T47D (cell line): ENCODE measurements at places on chromosomes 5 and 9.

DNA sequence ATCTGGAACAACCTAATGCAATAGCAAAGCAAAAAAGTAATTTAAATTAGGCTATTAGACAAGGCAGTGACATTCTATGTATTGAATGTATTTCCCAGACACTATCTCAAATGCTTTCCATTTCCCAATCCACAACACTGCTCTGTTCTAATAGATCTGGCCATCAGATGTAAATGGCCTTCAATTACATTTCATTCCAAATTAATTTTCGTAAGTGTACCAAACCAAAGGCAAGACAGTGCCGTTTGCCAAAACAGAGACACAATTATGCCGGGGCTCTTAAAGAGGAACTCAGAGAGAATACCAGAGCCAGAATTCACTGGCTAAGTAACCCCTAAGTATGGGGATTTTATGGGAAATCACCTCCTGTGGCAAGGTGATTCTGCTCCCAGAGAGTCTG is 63.1 kb downstream of the GNAQ start:
- DNase-seq, result no peak

DNA sequence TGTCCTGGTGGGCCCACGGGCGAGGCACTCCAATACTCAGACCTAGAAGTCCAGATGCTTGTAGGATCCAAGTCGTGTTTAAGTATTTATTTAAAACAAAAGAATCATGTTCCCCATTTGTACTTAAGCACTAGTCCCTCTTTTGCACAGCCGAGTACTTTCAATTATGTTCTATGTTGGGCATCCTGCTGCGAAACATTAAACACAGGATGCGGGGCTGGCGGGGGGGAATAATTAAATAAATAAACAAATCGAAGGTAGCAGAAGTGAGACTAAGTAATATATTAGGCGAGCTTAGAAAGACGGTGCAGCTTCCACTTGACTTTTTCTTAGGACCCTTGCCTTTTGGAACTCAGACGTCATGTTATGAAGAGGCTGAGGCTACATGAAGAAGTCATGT is 1129.2 kb upstream of the ACO1 start:
- no peak for DNase-seq

DNA sequence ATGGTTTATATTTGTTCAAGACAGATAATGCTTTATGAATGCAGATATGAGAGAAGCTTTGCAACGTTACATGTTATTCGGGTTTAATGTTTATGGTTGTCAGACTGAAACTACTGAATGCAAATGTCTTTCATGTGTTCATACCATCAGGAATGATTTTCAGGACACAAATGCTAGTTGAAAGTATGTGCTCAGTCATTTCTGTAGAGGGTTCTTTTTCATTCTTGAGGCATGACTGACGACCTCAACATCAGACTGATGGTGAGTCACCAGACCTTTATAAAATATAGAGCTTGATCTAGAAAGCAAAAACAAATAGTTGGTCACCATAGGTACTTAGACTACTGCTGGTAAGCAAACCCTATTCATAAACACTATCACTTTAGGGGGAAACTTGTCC is 287.3 kb upstream of the NUDT12 start:
- DNase-seq, result no peak

- no peak for DNase-seq
These were observed 41.6 kb upstream of the SLC36A2 start for GRCh38 chr5:151388960-151389359.

DNA sequence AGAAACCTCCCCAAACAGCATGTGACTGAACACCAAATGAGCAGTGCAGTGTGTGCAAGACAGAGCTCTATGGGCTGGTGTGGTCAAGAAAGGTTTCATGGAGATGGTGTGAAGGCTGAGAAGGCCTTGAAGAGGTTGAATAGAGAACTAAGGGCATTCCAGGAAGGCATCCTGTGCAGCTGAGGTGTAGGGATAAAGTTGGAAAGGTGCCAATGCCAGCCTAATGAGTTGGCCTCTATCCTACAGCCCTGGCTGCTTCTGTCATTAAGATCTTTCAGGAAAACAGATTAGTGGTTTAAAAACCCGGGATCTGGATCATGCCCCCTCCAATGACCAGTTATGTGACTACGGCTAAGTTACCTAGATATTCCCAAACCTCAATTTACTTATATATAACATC is 4.0 kb downstream of the HDAC3 start:
- DNase-seq, result no peak

- no peak for DNase-seq
These were observed 1.1 kb downstream of the SPEF2 start for GRCh38 chr5:35618781-35619180.

DNA sequence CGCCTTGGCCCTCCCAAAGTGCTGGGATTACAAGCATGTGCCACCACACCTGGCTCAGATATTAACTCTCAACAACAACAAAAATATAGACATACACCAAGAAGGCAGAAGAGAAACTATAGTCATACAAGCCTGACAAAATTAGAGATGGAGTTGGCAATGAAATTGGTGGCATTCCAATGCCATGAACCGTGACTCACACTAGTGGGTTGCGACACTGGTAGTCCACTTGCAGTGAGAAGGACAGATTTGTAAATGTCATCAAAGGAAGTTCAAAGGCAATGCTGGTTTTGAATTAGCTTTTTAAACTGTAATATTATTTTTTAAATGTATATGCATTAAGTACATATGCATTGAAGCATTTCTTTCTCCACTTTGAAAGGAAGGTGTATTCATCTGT is 8.5 kb upstream of the DNAJC25 start:
- peak; percentile 54 for DNase-seq

- DNase-seq, result no peak
These were observed 7.6 kb downstream of the TRIM7 start for GRCh38 chr5:181197326-181197951.

DNA sequence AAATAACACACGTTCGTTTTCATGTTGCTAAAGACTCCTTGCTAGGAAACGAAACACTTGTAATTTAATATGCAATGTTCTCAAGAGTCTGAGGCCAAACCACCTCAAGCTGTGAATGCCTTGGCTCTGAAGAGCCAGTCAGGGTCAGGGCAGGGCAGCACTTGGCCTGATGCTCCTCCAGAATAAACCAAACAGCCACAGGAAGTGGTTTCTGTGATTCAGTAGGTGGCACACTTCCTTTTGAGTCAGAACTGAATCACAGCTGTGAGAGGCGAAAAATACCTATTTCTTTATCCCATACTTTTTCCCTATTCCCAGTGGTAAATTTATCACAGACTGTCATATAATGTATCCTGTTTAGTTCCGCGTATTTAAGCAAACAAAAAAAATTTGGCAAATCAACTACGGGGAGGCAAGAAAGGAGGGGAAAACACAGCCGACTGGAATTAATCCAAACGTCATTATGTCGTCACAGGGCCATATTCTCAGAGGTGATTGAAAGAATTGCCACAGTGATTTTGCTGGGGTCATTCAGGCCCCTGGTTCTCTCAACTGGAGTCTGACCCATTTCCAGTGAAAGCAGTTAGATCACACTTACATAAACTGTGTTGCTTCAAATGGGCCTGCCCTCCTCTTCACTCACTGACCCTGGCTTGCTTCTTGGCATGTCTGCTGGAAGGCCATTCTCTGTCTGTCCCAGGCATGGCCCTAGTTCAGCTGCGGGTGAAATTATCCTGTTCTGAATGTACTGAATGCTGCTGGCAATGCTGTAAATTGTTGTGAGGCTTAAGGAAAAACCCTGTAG is 71.2 kb downstream of the ARRDC3 start:
- no peak for DNase-seq

DNA sequence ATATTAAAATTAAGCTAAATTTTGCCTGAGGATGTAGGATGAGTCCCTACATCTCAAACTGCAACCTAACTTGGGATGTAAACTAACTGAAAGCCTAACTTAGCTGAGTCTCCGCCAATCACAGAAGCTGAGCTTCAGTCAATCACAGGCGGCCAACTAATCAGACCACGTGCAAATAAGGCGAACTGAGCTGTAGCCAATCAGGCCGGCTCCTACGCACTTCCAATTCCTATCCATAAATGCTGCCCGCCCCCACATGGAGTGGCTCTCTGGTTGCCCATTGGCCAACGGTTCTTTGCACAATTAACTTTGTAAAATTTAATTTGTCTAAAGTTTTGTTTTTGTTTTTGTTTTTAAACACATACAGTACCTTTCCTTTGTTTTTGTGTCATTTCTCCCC is 13.9 kb upstream of the GPX8 start:
- no peak for DNase-seq

GRCh38 chr5:77221115-77221514 is 10.6 kb downstream of the PDE8B start:
- DNase-seq, result no peak

- no peak for DNase-seq
These were observed 445.9 kb downstream of the NTRK2 start for GRCh38 chr9:85115473-85115872.

DNA sequence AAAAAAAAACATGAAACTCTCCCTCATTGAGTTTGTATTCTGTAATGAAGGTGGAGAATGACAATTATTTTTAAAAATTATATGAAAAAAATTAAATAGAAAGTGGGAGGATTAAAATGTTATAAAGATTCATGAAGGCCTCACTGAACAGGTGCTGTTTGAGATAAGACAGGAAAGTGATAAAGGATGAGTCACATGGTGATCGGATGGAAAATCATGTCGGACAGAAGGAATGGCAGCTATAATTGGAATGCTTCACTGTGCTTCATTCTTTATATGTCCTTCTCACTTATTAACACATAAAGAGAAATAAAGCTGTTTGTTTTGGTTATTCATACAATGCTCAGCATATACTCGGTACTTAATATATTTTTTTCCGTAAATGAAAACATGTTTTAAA is 464.5 kb upstream of the RGMB start:
- DNase-seq, result no peak

GRCh38 chr5:131462454-131462853 is 172.6 kb downstream of the RAPGEF6 start:
- DNase-seq, result no peak

- DNase-seq, result no peak
These were observed 47.8 kb downstream of the LOX start for GRCh38 chr5:122030251-122030650.

DNA sequence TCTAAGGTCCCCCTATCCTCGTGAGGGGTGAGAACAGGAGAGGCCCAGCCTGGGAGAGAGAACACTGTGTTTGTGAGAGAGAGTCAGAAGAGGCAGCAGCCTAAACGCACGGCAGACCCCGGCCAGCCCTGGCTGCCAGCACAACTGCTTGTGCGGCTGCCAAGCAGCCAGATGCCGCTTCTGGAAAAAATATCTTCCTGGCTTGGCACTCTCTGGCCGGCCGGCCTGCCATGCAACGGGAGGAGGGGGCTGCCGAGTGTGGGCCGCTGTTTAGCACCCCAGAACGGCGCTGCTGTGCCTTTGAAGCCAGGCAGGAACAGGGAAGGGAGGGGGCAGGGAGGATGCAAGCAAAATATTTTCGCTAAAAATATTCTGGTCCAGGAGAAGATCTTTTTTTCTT is 105.0 kb downstream of the FGF18 start:
- no peak for DNase-seq

DNA sequence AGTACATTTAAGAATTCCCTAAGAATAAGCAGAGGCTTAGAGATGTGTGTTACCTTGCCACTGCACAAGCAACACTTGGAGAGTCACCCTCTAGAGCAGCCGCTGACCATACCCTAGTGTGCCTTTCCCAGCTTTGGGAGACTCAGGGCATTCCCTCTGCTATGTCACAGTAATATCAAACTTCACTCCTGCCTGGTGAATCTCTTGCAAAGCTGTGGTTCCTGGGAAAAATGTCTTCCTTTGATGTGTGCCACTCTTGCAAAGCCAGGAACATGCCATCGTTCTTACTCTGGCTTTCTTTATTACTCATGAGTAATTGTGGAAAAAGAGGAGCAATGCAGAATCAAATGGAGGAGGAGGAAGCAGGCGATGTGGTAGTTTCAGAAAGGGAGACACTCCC is 173.2 kb downstream of the CCDC192 start:
- DNase-seq, result no peak

- peak; percentile 34 for DNase-seq
These were observed 2.4 kb upstream of the PTPN3 start for GRCh38 chr9:109500421-109500974.

GRCh38 chr5:87195104-87195591 is 72.5 kb upstream of the RASA1 start:
- DNase-seq, result no peak

DNA sequence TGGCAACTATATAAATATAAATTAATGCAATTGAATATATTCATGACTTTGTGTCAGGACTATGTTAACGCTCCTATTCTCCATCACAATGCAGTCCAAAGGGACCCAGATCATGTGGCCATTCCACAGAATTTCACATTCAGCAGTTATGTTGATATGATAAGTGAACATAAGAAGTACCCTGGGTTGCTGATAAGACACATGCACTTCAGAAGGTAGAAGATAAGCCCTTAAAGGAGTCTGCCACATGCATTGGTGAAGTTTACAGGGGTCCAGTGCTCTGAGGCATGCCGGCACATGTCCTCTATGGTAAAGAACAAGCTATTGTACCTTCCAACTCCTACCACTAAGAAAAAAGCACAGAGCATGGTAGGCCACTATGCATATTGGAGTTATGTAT is 76.4 kb downstream of the PHAX start:
- no peak for DNase-seq

DNA sequence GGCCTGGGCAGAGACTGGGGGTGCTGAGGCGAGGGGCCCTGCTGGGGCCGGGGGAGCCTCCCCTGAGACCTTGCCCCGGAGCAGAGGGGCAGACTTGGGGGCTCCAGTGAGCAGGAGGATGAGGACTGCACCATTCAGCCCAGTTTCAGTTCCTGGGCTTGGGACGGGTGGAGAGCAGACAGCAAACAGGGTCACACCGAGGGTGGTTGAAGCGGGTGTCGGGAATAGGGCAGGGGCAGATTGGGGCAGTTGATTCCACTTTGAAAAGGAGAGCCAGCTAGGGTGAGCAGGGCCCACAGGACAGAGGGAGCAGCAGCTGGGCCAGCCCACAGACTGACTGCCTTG is 4.5 kb downstream of the GRK6 start:
- DNase-seq, result no peak

GRCh38 chr5:8912106-8912505 is 633.8 kb downstream of the SEMA5A start:
- no peak for DNase-seq

GRCh38 chr9:88852794-88853193 is 138.5 kb upstream of the S1PR3 start:
- DNase-seq, result peak; percentile 48

GRCh38 chr9:105053209-105053652 is 125.3 kb upstream of the ABCA1 start:
- DNase-seq, result no peak

GRCh38 chr5:25544652-25545249 is 900.0 kb upstream of the CDH10 start:
- peak; percentile 82 for DNase-seq

DNA sequence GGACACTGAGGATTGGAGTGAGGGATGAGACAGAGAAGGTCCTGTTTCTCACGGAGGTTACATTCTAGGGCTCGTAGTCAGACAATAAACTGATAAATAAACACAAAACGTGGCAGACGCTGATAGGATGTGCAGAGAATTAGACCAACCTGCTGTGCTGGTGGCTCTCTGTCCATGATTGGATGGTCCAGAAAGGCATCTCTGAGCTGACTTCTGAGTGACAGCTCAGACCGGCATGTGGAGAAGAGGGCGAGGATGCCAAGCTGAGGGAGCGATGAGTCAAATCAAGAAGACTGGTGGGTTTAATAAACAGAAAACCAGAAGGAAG is 132.3 kb upstream of the TAF11L2 start:
- DNase-seq, result no peak

- DNase-seq, result no peak
These were observed 26.2 kb upstream of the TCF7 start for GRCh38 chr5:134088291-134088690.

GRCh38 chr5:61969755-61970154 is 336.3 kb upstream of the KIF2A start:
- no peak for DNase-seq
